ENCODE measurements at places on chromosomes 16 and 17.

DNA sequence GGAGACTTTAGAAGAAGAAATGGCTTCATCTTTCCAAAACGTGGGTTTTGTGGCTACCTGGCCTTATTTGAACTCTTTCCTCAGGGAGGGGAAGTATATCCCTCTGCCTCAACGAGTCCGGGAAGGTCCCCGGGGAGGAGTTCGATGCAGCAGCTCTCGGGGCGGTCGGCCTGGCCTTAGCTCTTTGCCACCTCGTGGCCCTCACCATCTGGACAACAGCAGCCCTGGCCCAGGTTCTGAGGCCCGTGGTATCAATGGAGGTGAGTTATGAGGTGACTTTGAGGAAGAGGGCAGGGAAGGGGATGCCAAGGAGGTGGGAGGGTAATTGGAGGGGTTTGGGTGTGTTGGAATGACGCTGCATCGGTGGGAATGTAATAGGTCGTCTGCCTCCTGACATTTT, 7.7 kb downstream of the ATXN2L start:
- DNase-seq: no peak

DNA sequence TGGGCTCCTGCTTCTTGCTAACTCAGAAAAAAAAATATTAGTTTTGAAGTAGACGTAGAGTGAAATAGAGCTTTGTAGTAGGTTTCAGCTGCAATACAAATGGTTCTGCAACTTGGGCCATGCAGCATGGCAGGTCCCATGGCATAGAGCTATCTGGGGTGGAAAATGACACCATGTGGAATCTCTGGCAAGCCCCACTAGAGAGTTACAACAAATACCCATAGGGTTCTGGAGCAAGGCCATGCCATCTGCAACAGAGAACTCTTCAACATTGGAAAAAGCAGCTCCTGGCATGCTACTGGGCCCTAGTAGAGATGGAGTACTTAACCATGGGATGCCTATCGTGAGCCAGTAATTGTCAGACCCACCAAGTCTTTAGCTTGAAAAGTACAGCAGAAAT, 25.3 kb upstream of the RBBP6 start:
- DNase-seq: no peak

DNA sequence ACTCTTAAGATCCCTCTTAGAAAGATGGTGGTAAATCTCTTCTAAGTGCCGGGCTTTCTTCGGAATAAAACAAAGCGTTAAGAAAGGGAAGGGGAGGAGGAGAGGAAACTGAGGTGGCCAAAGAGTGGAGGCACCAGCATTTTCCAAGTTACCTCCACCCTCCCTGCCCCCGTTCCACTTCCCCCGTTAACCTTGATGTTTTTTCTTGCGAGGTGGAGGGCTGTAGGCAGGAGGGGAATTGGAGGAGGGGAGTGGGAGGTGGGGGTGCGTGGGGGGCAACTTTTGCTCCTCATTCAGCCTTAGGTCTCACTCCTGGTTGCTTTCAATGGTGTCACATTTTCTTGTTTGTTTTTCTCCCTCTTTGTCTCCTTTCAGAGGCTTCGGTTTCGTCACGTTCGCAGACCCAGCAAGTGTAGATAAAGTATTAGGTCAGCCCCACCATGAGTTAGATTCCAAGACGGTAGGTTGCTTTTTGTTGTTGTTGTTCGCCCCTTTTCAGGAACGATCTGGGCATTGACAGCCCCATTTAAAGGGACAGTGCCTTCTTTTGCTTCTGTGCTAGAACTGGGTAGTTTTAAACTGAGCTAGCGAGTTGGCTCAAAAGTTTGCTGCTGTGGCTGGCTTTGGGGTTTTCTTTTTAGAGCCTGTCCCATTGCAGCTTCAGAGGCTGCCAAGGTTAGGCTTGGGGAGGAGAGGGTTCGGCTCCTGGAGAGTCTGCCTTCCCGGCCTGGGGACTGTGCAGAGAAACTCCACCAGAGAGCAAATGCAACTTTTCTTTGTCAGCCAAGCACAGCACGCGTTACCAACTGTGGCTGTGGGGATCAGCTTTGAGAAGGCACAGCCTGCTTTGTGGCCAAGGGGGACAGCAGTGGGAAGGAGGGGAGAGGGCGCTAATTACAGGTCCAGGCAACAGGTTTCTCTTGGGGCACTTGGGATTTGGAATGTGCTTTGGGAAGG, 1.9 kb downstream of the MSI2 start:
- no peak for DNase-seq

DNA sequence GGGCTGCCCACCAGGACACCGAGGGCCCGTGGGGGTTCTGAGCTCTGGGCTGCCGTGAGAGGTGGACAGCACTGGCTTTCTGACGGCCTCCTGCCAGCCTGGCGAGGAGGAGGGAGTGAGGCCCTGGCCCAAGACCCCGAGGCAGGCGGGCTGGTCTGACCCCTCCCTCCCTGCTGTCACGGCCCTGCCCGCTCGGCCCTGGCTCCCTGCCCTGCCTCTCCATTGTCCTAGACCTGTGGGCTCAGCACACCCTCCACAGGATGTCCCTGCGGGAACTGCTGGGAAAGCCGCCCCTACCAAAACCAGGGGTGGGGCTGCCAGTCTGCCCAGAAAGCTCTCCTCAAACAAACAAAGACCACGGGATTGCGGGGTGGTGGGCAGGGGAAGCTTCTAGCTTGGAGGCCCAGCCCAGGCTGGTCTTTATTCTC, 20.7 kb downstream of the SPNS2 start:
- no peak for DNase-seq

- no peak for DNase-seq
These were observed 304.7 kb downstream of the ZFHX3 start for GRCh38 chr16:72743011-72743761.

GRCh38 chr17:46179375-46179999, 13.7 kb downstream of the KANSL1 start:
- no peak for DNase-seq

DNA sequence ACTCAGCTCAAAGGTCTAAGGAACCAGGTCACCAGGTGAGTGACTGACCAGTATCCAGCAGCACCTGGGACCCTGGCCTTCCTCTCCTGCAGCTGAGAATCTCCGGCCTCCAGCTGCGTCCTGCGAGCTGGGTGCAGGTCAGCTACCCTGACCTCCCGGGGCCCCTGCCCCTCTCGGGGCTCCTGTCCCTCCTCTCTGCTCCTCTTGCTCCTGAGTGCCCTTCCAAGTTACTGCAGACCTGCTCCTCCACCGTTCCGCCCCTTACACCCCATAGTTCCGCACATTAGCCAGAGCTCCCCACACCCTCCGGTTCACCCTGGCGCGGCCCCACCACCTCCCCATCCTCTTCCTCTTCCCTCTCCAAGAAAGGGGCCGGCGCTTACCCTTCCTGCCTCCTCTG, 10.6 kb downstream of the FOXJ1 start:
- DNase-seq: no peak

DNA sequence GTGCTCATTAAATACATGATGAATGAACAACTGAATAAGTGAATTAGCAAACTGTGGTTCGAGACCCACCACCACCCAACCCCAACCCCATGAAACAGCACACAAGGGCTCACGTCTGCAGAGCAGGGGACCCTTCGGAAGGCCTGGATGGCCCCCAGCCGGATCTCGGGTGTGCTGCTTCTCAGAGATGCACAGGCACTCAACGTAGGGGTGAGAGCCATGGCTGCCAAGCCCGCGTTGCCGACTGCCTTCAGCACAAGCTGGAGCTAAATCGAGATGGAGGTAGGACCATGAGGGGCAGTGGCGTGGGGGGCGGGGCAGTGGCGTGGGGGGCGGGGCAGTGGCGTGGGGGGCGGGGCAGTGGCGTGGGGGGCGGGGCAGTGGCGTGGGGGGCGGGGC, 93.2 kb downstream of the LITAF start:
- DNase-seq: no peak

- DNase-seq: no peak
These were observed 114.7 kb downstream of the IRX3 start for GRCh38 chr16:54171626-54172537.

GRCh38 chr16:48834576-48834975, 224.6 kb upstream of the N4BP1 start:
- DNase-seq: no peak

DNA sequence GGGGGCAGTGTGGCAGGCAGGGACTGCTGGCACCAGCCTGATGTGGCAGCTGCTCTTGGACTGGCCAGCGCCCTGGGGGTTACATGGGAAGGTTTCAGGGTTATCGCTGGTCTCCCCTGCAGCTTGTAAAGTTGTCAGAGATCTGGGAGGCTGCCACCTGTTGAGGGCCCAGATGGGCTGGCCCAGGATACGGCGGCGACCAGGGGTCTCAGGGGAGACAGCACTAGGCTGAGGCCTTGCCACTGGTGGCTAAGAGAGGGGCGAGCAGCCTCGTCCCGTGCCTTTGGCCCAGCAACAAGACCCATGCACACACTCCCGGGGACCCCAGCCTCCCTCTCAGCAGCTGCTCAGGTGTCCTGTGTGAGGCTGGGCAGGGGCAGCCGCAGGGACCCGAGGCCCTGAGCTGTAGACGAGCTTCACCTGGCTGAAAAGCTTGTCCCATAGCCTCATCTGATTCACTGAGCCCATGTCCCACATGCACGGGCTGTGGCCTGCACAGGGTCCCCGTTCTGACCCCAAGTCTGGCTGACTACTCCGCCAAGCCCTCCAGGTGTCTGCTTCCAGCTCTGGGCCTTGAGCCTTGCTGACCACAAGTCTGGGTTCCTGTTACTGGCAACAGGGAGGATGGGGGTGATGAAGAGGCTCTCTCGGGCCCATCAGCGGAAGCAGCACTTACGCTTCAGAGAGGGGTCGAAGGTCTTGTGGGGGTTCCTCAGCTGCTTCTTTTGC, 6.2 kb downstream of the DUS1L start:
- no peak for DNase-seq

DNA sequence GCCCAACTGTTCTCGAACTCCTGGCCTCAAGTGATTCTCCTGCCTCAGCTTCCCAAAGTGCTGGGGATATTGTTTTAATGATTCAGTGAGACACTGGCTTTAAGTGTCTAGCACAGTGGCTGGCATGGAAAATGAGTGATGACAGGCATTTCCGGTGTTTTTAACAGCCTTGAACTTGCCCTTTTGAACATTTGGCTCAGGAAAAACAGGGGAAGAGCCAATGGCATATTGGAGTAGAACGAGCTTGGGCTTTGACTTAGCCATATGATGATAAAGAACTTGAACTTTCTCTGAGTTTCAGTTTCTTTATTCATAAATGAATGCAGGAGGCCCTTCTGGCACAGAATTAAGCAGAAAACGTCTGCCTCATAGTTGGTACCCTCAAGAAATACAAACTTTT, 145.0 kb upstream of the HS3ST4 start:
- DNase-seq: no peak

DNA sequence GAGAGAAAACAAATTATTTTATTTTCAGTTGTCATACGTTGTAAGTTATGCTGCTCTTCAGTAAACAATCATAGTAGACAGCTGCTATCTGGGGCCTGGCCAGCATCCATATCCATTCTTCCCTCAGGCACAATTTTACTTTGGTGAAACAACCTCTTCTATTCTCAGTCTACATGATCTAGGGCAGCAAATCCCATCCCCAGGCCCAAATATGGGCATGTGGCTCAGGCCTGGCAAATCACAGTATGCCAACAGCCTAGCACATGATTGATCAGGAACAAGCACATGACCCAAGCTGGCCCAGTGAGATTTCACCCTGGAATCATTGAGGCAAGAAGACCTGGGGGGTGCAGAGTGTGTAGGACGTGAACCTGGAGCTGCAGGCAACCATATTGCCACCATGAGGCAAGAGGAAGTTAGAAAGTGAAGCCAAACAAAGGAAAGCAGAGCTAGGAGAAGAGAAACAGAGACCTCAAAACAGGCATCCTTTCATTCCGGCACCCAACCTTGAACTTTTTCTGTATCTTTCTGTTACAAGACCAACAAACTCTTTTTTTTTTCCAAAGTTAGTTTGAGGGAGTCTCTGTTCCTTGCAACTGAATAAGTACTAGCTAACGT, 10.3 kb upstream of the ABCC12 start:
- DNase-seq: no peak

DNA sequence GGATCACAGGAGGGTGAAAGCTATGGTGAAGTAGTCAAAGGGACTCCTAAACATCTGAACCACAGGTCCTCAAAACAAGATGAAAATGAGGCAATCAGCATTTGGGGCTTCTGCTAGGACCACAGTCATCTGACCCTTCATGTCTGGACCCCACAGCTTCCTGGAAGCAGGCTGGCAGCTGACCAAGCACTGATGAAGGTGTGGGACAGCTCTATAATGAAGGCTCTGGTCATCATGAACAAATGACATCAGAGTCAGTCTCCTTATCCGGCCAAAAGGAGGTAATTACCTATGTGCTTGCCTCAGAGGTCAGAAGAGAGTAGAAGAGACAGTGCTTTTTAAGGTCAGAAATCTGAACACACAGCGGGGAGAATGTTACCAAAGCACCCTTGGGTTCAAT, 101.2 kb upstream of the GNAO1 start:
- DNase-seq: no peak

DNA sequence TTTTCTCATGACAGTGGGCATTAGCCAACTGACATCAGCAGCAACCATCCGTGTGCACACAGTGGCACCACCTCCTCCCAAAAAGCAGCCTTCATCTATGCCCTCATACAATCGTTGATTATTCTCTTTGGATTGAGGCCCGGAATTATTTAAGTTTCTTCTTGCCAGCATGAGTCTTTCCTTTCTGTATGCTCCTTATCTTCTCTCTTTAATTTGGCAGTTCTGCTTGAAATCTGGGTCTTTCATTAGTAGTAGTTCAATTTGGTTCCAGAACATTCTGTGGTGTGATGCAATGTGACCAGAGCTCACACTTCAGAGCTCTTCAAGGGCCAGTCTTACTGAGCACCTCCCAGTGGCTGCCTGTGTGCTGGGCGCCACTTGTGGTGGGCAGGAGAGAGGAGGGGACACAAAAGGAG, 52.2 kb upstream of the STH start:
- no peak for DNase-seq

- DNase-seq: no peak
These were observed 48.0 kb upstream of the NDRG4 start for GRCh38 chr16:58451945-58452401.

DNA sequence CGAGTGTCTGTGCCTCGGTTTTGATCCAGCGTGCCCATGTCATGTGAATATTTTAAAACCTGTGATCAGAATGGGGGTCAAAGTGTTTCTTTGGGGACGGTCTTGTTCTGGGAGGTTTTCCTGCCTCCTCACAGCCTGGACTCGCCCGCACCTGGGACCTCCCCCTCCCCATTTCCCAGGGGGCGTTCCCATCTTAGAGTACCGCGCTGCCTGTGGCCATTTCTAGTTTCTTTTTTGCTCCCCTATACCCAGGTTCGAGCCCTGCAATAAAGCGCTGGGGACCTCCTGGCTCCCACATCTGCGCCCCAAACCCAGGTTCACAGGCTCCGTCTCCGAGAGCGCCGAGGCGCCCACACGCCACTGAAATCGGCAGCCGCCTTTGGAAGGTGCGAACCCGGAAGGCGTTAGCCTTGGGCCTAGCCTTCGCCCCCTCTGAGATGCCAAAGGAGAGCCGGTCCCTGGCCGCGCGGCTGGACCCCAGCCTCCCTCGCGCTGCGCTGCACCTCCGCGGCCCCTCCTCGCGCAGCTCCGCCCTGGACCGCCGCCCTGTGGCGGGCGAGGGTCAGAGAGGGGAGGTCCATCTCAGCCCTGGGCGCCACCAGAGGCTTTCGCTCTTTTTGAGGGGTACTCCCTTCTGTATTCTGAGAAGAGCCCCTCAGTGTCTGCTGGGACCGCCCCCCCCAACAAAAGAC, 1.7 kb downstream of the KCNJ12 start:
- DNase-seq: no peak

Data from stimulated activated CD4-positive, alpha-beta T cell treated with anti-CD3 and anti-CD28 coated beads, TNF-alpha, amount 100 ng/mL, for 48 hours (primary cell).